ENCODE measurements at places on chromosomes 5 and 9.

GRCh38 chr5:138033386-138033808 lies 518 bp upstream of the FAM13B start:
- no peak for DNase-seq

GRCh38 chr5:119275601-119276173 lies 80.1 kb upstream of the TNFAIP8 start:
- no peak for DNase-seq

DNA sequence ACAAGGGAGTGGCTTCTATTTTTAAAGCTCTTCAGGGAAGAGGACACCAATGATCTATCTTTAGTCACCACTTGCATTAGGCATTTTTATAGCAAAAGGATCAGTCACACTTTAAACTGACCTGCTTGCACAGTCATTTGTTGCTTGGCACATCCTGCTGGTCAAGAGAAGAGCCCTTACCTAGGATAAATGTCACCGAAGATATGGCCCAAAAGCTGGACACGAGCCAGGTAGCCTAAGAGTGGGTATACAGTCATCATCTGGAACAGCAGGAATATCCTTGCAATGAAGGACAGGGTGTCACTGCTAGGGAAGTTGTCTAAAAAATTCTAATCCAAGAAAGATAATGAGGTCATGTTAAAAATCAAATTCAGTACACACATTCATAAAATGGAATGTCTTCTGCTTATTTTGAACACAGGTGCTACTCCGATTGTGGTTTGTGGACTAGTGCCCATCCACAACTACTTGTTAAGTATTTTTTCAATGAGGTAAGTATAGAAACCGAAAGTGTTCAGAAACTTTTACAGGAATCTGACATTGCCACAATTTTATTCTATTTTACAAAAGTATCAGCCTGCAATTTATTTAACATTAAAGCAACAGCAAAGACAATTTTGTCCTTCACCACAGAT lies 78.4 kb downstream of the SLC38A9 start:
- DNase-seq = no peak

DNA sequence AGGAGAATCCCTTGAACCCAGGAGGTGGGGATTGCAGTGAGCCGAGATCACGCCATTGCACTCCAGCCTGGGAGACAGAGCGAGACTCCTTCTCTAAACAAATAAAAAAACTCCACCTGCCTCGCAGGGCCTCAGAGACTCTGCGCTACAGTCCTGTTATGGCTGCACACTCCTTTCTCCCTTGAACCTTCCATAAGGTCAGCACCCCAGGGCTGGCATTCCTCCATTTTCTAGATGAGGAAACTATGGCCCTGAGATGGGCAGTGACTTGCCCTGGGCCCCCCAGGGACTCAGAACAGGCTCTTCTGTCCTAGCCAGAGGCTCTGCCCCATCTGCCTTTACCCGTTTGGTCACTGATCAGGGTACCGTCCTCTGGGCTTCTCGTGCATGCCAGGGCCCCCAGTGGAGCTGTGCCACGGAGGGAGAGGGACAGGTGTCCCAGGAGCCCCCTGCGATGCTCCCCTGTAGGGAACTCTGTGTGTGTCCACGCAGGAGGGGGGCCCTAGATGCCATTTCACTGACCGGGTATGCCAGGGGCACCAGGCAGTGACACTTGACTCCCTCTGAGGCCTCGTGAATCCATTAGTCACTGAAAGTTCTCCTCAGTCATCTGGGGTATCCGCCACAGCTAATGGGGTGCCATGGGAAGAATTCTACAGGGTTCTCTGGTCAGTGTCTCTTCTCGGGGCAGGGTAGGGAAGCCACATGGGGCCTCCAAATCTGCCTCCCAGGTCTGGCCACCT lies 16.2 kb downstream of the RALGDS start:
- DNase-seq = no peak

DNA sequence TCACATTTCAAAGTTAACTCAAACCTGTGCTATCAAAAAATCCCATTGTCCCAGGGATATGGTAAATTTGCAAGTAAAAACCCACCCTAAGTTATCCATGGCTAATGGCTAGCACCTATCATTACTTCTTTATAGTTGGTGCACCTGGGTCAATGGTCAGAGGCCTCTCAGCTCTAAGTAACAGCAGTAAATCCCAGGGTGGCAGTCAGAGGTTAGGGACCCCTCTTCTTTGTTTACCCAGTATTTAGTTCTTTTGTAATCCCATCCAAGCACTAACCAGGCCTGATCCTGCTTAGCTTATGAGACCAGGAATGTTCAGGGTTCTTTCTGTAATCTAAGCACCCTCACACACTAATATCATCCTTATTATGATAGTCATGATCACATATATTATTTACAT lies 52.1 kb upstream of the WWC1 start:
- no peak for DNase-seq

DNA sequence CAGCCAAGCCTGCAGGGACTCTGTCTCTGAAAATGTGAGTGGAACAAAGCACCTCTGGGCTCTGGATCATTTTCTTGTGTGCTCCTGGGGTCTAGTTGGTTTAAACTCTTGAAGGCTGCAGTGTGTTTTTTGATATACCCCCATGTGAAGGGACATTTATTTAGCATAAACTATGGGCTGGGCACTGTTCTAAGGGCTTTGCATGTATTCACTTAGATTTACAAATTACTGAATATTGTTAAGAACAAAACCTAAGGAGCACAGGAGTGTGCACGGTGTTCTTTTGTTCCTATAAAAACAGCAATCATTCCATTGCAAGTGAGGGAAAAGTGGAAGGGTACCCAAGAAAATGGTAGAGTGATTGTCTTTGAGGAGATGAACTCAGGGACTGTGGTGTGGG lies 20.0 kb upstream of the CD180 start:
- no peak for DNase-seq

GRCh38 chr9:5563886-5564285 lies 53.6 kb downstream of the PDCD1LG2 start:
- no peak for DNase-seq

DNA sequence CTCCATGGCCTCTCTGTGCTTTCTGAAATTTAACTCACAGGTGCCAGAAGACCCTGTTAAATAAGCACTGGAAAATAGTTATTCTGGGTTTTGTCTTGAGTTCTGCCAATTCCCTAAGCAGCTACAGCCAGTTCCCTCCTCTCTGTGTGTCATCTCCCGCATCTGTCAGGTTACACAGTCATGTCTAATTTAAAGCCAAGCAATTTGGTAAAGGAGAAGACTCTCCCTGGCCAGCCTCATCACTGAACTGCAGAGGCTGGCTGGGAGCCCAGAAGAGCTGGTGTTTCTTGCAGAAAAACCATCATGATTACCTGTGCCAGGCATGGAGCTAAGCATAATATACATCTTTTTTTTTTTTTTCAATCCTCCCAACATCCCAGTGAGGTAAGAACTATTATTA lies 141.3 kb upstream of the ZNF366 start:
- DNase-seq = no peak

GRCh38 chr9:124456341-124457078 lies 6.3 kb downstream of the ADGRD2 start:
- no peak for DNase-seq

GRCh38 chr9:9949368-9949767 lies 663.4 kb downstream of the PTPRD start:
- no peak for DNase-seq

DNA sequence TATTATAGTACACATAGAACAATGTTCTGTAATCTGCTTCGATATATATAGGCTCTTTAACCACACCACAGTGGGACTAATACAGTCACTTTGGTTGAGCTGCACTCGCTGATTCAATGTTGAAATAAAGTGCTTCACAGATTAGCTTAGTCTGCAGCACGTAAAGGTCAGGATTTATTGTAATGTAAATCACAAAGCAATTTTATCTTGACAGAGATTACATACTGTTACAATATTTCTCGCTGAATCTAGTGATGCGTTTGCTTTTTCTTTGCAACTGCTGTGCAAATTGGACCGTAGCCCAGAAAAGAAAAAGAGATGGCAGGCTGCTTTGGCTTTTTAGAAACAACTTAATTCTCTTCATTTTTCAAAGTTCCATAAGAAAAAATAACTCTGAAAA lies 52.9 kb downstream of the CETN3 start:
- DNase-seq = no peak

DNA sequence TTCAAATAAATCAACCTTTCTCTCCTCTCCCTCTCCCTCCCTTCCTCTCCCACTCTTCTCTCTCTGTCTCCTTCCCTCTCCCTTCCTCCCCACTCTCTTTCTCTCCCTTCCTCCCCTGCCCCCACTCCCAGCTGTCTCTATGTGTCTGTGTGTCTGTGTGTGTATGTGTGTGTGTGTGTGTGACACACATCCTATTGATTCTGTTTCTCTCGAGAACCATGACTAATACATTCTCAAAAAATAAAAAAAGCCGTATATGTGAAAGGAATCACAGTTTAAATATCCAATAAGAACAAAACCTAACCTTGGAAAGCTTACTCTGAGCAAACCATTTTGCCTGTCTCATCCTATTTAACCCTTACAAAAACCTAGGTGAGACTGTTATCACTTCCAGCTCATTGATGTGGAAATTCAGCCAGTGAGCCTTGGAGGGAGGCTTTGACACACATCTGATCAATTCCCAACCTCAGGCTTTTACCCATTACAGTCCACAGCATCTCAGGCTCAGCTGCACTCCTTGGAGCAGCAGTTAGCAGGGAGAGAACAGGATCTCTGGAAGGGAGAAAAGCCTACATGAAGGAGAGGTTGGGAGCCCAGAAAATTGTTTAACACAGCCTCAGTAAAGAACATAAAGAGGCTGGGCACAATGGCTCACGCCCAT lies 8.3 kb downstream of the HSD17B3 start:
- no peak for DNase-seq

DNA sequence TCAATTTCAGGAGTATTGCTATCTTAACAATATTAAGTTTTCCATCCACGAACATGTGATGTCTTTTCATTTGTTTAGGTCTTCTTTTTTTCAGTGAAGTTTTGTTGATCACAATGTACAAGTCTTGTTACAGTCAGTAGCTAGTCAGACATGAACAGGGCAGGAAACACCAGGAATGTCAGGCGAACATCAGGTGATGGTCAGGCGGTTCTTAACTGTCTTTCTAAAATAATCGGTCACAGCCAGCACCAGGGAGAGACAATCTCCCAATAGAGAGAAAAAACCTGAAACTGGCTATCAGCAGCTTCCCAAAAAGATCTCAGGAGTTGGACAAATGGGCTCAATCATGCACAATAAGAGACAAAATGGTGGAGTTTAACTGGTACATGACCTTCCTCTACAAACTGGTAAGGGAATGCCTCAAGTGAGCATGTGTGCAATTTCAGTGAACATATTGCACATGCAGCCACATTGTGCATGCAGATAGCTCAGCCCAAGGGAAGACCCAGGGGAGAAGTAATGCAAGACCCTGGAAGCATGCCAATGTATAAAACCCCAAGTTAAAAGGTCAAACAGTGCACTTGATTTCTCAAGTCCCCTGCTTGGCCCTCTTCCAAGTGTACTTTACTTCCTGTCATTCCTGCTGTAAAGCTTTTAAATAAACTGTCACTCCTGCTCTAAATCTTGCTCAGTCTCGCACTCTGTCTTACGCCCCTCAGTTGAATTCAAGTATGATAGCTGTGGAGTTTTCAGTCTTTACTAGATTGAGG lies 176.1 kb upstream of the RASEF start:
- no peak for DNase-seq

DNA sequence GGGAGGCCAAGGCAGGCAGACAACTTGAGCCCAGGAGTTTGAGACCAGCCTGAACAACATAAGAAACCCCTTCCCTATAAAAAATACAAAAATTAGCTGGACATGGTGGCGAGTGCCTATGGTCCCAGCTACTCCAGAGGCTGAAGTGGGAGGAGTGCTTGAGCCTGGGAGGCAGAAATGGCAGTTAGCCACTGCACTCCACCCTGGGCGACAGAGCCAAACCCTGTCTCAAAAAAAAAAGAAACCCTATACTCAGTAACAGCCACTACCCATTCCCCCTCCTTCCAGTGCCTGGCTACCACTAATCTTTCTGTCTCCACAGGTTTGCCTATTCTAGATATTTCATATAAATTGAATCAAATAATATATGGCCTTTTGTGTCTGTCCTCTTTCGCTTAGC lies 14.3 kb upstream of the SIL1 start:
- no peak for DNase-seq

- DNase-seq = no peak
Measured at GRCh38 chr5:171538681-171539080, 119.2 kb downstream of the FGF18 start.

GRCh38 chr5:58224661-58225060 lies 235.2 kb downstream of the PLK2 start:
- no peak for DNase-seq

DNA sequence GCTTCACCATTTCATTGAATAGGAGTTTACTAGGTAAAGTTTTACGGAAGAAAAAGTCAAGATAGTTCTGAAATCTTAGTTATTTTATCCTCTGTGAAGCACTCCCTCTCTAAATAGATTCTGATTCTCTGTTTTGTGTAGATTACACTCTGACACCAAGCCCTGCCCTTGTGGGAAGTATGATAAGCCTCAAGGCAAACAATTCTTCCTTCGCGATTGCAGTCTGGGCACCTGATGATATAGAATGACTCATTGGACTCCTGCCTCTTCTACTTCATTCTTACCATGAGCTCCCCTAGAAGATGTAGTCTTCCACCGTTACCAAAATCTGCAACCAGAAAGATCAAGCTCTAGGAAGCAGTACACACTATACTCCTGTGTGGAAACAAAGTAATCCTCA lies 626.9 kb upstream of the PTGER4 start:
- no peak for DNase-seq

DNA sequence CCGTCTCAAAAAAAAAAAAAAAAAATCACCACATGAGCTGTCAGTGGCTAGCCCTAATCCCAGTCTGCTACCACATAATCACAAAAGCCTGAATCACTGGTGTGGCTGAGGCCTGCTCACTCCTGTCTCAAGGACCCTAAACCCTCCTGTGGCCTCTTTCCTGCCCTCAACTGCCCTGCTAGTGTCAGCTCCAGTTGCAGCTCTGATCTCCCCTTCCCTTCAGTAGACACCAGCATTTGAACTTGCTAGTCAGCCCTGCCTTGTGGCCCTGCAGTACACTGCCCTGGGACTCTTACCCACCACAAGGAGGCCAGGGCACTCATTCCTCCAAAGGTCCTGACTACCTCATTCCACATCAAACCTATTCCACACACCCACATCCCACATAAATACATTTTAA lies 9.5 kb upstream of the P4HA2 start:
- DNase-seq = no peak

GRCh38 chr5:133360693-133361472 lies 251.5 kb downstream of the FSTL4 start:
- no peak for DNase-seq

GRCh38 chr5:3607541-3608181 lies 12.0 kb downstream of the IRX1 start:
- no peak for DNase-seq

- DNase-seq = no peak
Measured at GRCh38 chr9:16257604-16258003, 612.9 kb downstream of the BNC2 start.

- no peak for DNase-seq
Measured at GRCh38 chr9:33350310-33350709, 52.1 kb downstream of the AQP7 start.

DNA sequence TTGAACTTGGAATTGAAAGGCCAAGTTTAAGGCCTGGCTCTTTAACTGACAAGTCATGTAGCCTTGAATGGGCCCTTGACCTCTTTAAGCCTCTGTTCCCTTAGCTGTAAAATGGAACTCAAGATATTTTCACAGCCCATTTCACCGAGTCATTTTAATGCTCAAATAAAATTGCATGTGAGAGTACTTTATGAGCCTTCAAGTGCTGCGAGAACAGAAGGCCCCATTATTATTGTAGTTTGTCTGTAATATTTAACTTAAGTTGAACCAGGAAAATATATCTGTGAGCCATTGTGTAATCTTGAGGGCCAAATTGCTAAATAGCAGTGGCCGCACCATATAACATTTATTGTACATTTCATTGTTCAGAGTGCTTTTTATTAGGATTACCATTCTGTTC lies 249.9 kb downstream of the NTRK2 start:
- no peak for DNase-seq
